ENCODE measurements at places on chromosomes 1 and 21.
A peak's percentile ranks its signal among the peaks of the same experiment; 100 is the strongest.

- DNase-seq = no peak
Observed at GRCh38 chr1:168848051-168848450, 119.0 kb upstream of the DPT start.

GRCh38 chr21:36384885-36385232 is 333 bp upstream of the CHAF1B start:
- no peak for DNase-seq

DNA sequence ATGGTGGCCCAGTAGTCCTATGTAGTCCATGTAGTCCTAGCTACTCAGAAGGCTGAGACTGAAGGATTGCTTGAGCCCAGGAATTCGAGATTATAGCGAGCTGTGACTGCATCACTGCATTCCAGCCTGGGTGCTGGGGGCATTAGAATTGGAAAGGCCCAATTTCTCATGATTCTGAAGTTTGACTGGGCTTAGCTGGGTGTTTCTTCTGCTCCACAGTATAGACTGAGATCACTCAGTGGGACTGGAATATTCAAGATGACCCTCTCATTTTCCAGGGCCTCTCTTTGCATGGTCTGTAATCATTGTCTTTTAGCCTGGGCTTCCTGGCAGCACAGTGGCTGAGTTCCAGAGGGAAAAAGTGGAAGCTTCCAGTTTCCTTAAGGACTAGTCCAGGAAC is 26.2 kb downstream of the MROH7 start:
- no peak for DNase-seq

GRCh38 chr1:61441723-61442262 is 283.1 kb downstream of the TM2D1 start:
- DNase-seq = no peak

GRCh38 chr1:6188466-6188865 is 8.3 kb upstream of the CHD5 start:
- no peak for DNase-seq

DNA sequence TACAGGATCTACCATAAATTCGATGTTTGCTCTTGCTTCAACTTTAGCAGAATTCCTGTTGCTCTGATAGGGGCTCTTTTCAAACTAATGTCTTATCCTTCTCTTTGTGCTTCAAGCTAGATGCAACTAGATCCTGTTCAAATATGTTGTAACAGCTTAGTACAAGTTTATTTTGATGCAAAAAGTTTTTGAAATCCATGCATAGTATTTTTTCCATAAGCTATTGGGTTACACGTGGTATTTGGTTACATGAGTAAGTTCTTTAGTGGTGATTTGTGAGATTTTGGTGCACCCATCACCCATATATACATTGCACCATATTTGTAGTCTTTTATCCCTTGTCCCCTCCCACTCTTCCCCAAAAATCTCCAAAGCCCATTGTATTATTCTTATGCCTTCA is 907.7 kb downstream of the LTN1 start:
- no peak for DNase-seq

GRCh38 chr21:37595944-37596343 is 229.4 kb downstream of the DYRK1A start:
- DNase-seq = no peak

- no peak for DNase-seq
Observed at GRCh38 chr1:195591917-195592672, 1016.1 kb downstream of the KCNT2 start.

- DNase-seq = no peak
Observed at GRCh38 chr1:52427152-52427551, 22.8 kb downstream of the PRPF38A start.

GRCh38 chr1:204296431-204296988 is 63.2 kb downstream of the PLEKHA6 start:
- no peak for DNase-seq

- DNase-seq = no peak
Observed at GRCh38 chr21:37204580-37204979, 62.6 kb downstream of the VPS26C start.

- no peak for DNase-seq
Observed at GRCh38 chr1:203284411-203285123, 20.8 kb upstream of the BTG2 start.

DNA sequence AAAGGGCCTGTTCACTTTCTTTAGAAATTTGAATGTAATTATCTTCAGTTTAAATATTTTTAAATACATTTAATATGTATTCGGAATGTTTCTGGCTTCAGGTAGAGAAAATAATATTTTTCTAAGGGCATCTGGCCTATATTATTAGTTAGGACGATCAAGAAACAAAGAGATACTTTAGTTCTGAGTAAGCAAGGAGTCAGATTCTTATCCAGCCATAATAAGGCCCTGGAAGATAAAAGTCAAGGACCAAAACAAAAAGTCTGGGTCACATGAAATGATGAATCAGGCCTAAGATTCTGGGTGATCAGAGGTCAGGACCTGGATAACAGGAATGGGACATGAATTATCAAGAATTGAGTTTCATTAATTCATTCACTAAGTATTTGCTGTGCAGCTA is 6.3 kb downstream of the PHC2 start:
- DNase-seq = no peak

DNA sequence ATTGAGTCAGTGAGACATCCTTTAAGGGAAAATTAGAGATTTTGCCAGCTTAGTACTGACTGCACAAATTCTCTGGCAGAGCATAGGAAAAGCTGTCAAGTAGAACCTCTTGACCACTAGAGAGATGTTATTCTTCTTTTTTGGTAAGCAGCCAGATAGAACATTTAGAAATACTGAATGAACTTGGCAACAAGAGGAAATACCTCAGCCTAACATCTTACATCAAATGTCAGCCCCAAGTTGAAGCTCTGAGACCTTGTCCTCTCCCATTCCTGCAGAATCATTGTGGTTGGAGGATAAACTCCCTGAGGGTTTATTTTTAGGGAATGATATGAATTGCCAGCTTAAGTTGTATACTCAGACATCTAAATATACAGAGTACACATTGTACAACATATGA is 53.5 kb downstream of the MIGA1 start:
- DNase-seq = no peak

GRCh38 chr21:26067836-26068594 is 102.6 kb downstream of the APP start:
- DNase-seq = no peak

GRCh38 chr1:207787776-207788175 is 35.9 kb downstream of the CD46 start:
- DNase-seq = no peak

- no peak for DNase-seq
Observed at GRCh38 chr1:173554541-173555250, 48.2 kb downstream of the SLC9C2 start.

DNA sequence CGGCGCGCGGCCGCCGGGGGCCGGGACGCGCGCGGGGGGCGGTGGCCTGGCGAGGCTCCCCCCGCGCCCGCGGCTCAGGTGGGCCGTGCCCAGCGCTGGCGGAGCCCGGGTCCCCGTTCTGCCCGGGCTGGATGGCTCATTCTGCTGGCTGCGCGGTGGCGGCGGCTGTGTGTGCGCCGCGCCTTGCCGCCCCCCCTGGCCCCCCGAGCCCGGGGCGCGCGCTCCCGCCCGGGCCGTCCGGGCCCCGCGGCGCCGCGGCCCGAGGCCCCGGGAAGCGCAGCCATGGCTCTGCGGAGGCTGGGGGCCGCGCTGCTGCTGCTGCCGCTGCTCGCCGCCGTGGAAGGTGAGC is at the start of gene EPHB2:
Gene EPHB2 (plus strand): TSS at position 139 of the 349 bp plus-strand sequence. CDS start 144 bp downstream, at position 283.
- peak; percentile 12 for DNase-seq

- no peak for DNase-seq
Observed at GRCh38 chr1:44212355-44213221, 683 bp upstream of the DMAP1 start.

DNA sequence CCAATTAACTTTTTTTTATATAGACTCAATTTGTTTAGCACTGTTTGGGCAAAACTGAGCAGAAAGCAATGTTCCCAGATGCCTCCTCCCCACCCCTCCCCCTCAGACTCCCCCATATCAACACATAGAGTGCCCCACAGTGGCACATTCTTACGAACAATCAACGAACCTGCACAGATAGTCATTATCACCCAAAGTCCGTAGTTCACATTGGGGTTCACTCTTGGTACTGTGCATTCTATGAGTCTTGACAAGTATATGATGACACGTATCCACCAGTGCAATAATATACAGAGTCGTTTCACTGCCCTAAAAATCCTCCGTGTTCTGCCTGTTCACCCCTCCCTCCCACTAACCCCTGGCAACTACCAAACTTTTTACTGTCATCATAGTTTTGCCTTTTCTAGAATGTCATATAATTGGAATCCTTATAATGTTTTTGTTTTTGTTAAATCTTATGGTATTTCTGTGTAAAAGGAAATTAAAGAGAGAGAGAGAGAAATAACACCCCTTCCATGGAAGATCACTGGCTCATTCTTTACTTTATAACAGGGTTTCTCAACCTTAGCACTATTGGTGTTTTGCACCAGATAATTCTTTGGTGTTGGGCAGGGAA is 37.2 kb upstream of the HNRNPU start:
- no peak for DNase-seq

- DNase-seq = no peak
Observed at GRCh38 chr1:119324198-119324597, 44.4 kb upstream of the HAO2 start.

- no peak for DNase-seq
Observed at GRCh38 chr1:64705591-64705990, 39.3 kb upstream of the RAVER2 start.

- DNase-seq = no peak
Observed at GRCh38 chr1:15299179-15299578, 52.2 kb downstream of the FHAD1 start.

DNA sequence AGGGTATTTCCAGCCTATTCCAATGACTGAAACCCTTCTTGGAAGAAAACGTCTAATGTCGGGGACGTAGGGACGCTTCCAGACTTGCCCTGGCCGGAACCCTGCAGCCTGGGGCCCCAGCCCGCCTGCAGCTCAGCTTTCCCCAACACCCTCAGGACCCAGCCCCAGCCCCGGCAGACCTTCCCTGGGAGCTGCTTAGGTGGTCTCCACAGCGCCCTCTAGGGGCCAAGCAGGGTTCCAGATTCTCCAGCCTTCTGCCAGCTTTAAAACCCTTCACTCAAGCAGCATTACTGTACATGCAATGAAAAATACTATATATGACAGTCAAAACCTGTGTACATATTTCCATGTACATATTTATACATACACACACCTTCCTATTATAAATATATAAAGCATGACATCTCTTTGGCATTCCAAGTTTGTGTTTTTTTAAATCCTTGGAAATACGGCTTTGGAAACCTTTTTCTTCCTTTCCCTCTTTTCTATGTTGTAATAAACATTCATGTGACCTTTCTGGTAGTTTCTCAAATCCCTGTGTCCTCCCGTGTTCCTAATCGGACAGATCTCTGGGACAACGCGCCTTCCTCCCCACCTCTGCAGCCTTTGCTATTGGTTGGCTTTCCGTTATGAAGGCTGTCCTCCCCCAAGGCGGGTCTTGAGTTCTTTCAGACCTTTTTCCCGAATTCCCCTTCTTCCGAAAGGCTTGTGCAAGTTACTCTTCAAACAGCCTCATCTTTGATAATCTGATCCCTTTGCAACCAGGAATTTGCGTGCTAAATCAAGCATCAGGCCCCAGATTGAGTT is 60.3 kb downstream of the STUM start:
- peak; percentile 36 for DNase-seq

DNA sequence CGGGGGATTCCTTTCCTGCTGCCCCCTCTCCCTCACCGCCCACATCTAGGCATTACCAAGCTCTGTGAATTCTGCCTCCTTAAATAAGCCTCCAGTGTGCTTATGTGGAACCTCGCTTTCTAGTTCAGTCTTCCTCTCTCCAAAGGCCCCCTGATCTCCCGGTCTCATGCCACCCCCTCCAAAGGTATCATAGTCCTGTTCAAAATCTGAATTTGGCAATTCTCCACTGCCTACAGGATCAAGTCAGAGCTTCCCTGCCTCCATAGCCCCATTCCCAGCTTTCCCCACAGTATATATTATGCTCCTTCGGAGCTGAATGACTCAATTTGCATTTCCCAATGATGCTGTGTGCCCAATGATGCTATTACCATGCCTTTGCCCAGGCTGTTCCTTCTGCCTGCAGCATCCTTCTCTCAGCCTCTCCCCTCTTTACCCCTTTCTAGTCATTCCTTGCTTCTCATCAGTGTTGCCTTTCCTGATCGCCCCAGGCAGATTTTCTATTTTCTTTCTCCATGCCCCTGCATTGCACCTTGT is 1.7 kb downstream of the AZIN2 start:
- DNase-seq = no peak

GRCh38 chr1:87799451-87799850 is 470.8 kb downstream of the LMO4 start:
- DNase-seq = no peak

GRCh38 chr1:89870998-89871397 is 50.2 kb downstream of the LRRC8D start:
- DNase-seq = no peak

GRCh38 chr1:156866249-156866909 is 5.7 kb downstream of the NTRK1 start:
- DNase-seq = no peak

- peak; percentile 44 for DNase-seq
Observed at GRCh38 chr1:154998818-154999570, 3.6 kb upstream of the ZBTB7B start.

GRCh38 chr1:159993911-159994310 is 37.9 kb downstream of the PIGM start:
- DNase-seq = no peak

GRCh38 chr1:194717334-194717733 is 1530.9 kb upstream of the B3GALT2 start:
- DNase-seq = no peak

- DNase-seq = no peak
Observed at GRCh38 chr1:233357595-233358397, 30.3 kb downstream of the MAP3K21 start.

GRCh38 chr1:209531006-209531405 is 52.5 kb upstream of the CAMK1G start:
- no peak for DNase-seq

GRCh38 chr1:219144658-219145315 is 28.9 kb upstream of the LYPLAL1 start:
- DNase-seq = no peak

GRCh38 chr1:7912145-7912544 is 28.5 kb downstream of the TNFRSF9 start:
- DNase-seq = no peak

GRCh38 chr1:2877391-2877790 is 75.9 kb upstream of the TTC34 start:
- no peak for DNase-seq

DNA sequence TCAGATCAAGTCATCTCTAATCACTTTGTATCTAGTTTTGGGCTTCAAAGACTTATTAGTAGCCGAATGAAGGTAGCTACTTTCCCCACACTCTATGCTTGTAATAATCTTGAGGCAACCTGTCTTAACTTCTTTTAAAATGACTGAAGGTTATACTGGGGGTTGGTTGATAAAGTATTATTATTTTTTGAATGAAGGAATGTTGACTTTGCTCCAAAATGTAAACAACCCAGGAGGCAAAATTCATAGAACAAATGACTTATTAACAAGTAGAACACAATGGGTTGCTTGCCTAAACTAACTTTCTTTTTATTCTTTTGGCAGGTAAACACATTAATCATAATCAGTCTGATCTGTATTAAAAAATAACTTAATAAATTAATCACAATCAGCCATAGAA is 440.0 kb downstream of the USP25 start:
- DNase-seq = no peak

- DNase-seq = no peak
Observed at GRCh38 chr1:162327788-162328165, 48.9 kb downstream of the SPATA46 start.

GRCh38 chr1:224689374-224689773 is 73.3 kb downstream of the CNIH3 start:
- DNase-seq = no peak

- DNase-seq = no peak
Observed at GRCh38 chr21:34808569-34809204, 139.9 kb downstream of the CLIC6 start.
